ENCODE measurements at places on chromosomes 2 and 18.
A peak's percentile ranks its signal among the peaks of the same experiment; 100 is the strongest.

DNA sequence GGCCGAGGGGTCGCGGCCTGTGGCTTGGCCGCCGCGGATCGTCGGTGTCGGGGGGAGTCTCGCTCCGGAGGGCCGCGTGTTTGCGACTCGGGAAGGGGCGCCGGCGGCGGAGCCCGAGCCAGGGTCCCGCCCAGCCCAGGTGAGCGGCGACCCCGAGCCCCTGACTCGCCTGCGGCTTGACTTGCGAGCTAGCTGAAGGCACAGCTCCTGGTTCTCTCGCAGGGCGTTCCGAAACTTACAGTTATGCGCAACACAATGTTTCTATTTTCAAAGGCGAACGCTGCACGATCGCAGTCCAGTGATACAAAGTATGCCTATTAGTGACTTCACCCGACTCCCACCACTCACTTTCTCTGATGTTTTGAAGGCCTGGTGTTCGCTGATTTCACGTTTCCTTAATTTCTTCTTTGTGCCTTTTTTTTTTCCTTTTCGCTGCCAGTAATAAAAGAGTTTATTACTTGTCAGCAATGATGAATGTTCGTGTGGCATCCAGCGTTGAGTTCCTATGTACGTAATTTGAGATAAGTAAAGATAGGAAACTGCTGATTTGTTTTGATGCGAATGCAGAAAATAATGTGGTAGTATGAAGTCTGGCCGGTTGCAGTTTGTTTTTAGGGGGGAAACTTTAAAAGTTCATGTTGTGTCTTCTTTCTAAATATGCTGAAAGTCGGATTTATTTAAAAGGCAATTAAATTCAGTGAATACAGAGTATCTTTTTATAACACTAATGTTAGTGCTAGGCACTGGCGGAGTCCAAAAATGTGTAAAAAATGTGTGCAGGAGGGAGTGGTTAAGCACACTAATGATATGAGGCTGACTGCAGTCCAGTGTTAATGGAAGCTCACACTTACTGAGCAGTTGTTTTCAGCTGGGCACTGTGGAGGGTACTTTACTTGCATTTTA lies 706 bp downstream of the UBXN2A start:
- peak; percentile 39 for DNase-seq

DNA sequence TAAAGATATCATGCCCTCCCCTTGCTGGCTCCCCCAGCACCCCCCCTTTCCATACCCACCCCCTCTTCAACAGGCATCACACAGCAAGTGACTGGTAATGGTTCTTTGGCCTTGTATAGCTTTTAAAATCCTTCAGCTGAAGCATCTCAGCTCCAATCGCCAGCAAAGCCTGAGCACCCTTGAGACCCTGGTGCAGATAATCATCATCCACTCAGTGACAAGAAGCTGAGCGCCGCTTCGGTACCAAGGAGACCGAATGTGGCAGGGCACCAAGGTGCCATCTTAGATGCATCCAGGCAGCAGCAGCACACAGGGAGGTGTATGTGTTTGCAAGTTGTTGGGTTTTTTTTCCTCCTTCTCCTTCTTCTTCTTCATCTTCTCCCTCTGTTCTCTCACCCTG lies 232.7 kb downstream of the BCL11A start:
- DNase-seq = no peak

DNA sequence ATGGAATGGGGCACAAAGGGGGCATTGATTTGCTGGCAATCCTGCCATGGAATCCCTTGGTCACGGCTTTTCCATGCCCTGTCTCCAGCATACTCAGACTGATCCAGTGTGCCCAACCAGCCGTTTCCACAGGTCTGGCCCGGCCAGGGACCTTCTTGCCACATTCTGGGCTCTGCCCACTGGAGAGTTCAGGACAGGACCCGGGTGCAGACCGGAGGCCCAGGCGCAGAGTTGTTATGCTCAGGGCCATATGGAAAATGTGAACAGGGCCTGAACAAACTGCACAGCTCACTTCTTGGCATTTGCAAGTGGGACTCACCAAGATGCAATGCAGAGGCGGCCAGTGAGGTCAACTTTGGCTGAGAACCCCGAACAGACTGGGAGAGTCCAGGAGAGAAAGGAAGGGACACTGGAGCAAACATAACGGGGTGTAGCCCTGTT lies 15.6 kb upstream of the ASAP2 start:
- peak; percentile 98 for DNase-seq

GRCh38 chr2:128690431-128690830 lies 371.8 kb upstream of the HS6ST1 start:
- DNase-seq = no peak

DNA sequence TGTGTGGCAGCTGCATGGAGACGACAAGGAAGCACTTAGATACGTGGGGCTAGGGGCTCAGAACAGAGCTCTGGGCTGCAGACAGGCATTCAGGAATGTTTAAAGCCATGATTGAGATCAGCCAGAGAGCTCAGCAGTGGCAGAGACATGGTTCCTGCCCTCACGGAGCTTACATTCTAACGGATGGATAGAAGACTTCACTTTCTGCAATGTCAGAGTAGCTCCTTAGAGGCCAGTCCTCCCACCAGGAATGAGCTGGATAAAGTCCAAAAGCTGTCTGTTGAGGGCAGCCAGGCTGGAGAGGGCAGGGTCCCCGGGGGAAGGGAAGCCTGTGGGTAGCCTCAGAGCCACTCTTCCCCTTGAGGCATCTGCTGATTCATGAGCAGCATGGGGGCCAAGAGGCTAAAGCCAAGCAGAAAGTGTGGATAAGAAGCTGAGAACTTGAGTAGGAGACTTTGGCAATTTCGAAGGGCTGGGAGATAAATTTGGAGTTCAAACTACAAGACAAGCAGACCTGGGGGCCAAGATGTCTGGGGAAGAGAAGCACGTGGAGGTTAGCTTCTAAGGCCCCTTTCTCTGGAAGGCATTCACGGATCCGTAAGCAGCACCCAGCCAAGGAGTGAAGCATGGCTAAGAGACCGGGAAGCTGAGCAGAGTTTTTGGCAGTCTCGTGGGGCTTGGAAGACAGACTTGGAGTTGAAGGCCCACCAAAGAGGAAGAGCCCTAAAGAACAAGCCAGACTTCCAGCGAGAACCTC lies 9.7 kb upstream of the CIB4 start:
- no peak for DNase-seq

GRCh38 chr2:50849190-50849589 lies 182.7 kb downstream of the NRXN1 start:
- no peak for DNase-seq

GRCh38 chr2:120345608-120346007 lies 328 bp upstream of the INHBB start:
- no peak for DNase-seq

DNA sequence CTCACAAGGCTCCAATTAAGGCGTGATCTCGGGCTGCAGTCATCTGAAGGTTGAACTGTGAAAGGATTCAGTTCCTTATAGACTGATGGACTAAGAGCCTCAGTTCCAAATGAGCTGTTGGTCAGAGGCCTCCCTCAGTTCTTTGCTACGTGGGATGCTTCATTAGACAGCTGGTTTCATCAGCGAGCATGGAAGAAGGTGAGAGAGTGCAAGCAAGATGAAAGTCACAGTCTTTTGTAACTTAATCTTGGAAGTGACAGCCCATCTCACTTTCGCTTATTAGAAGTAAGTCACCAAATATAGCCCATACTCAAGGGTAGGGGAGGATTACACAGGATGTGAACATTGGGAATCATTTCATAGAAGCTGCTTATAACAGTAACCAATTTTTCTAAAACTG lies 26.8 kb downstream of the PPP1CB start:
- no peak for DNase-seq

DNA sequence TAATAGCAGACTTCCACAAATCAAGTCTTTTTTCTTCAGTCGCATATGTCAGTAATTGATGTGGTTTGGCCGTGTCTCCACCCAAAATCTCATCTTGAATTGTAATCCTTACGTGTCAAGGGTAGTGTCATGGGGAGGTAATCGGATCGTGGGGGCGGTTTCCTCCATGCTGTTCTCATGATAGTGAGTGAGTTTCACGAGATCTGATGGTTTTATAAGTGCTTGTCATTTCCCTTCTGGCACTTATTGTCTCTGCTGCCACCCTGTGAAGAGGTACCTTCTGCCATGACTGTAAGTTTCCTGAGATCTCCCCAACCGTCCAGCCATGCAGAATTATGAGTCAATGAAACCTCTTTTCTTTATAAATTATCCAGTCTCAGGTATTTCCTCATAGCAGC lies 478.8 kb downstream of the PTPRM start:
- DNase-seq = peak; percentile 46

- DNase-seq = no peak
These were observed 15.1 kb downstream of the COBLL1 start for GRCh38 chr2:164826293-164827243.

DNA sequence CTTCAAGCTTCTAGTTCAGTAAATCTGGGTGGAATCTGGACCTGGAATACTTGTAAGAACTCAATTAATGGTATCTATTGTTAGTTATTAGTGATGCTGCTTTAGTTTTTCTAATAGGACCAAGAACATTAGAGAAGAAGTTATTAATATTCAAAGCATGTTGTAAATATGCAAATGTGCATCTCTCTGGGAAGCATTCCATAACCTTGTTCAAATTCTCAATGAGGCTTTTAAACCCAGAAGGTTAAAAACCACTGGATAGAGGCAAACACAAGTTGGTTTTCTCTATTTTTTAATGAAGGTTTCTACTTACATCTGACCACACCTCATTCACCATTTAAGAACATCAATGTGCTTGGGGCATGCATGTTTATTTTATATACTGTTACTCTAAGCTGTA lies 16.1 kb upstream of the ACVR1C start:
- no peak for DNase-seq

DNA sequence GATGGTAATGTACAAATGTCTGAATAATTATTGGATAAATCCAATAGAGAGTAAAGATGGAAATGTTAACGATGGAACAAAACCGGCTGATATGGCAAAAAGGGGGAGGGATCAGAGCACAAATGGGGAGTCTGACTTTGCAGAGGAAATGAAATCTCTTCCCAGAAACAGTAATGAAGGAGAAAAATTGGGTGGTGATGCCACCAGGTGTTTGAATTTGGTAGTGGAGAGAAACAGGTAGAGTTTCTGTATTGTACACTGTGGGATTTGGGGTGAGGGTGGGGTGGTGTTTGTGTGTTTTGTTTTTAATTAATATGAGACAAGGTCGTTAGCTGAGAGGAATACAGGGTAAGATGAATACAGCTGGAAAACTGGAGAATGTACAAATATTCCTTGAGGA lies 20.4 kb upstream of the XDH start:
- peak; percentile 24 for DNase-seq

DNA sequence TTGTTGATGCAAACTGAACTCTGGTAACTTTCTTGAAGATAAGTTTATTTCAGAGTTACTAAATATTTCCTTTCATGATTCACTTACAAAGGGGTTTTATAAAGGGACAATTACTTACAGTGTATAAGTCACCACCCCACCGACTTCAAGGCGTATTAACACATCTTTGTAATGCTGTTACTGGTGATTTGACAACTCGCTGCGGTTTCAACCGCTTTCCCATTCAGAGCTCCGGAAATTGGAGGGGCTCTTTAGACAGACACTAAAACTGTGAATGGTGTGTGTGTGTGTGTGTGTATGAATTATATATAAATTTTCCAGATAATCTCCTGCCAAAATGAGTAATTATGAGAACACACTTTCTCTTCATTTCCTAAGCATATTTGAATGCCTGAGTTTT lies 4.9 kb downstream of the TM4SF20 start:
- DNase-seq = peak; percentile 63

GRCh38 chr2:36670881-36671595 lies 25.5 kb upstream of the VIT start:
- DNase-seq = peak; percentile 67

DNA sequence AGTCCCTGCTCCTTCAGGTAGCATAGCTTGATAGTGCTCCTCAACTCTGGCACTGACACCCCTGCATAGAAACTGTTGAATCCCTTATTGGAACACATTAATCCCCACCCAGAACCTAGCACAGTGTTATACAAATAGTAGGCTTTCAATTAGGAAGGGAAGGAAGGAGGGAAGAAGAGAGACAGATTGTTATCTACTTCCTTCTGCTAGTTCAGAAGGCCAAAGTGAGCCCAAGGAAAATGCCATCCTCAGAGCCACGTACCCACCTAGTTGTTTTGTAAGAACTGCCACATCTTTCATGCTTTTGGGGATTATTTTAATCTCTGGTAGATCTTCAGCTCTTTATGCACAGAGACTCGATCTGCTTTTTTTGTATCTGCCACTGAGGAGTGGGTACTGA lies 75.1 kb downstream of the CLHC1 start:
- no peak for DNase-seq

- no peak for DNase-seq
These were observed 15.7 kb downstream of the PLEKHB2 start for GRCh38 chr2:131120815-131121317.

GRCh38 chr18:493986-494983 lies 6.2 kb downstream of the COLEC12 start:
- DNase-seq = peak; percentile 89

GRCh38 chr18:37383036-37383785 lies 182.4 kb downstream of the CELF4 start:
- DNase-seq = no peak

DNA sequence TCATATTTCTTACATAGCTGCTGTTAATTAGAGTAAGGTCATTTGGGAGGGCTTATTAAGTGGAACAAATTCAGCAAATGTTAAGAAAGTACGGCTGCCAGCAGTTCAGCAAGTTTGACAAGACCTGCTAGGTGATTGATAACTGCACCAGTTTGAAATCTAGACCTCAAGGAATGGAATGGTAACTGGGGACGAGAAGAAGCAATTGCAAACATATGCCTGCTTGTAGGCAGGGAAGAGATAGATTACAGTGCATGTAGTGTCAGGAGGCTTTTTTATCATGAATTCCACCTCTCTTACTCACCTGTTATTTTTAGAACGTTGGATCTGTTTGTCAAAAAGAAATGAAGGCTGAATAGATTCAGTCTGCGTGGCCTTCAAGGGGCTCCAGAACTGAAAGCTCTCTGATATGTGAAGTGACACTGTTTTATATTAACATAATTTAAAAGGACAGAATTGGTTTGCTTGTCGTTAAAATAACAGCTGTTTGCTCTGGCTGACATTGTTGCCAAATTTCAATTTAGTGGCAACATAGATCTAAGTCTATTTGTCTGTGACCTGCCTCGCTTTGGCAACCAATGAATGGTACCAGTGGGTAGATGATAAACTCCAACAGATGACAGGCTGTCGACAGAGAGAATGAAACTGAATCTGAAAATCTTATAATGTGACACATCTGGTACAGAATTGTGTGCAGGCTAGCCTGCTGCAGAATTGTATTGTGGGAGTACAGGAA lies 199.3 kb downstream of the ZNF407 start:
- DNase-seq = peak; percentile 66

DNA sequence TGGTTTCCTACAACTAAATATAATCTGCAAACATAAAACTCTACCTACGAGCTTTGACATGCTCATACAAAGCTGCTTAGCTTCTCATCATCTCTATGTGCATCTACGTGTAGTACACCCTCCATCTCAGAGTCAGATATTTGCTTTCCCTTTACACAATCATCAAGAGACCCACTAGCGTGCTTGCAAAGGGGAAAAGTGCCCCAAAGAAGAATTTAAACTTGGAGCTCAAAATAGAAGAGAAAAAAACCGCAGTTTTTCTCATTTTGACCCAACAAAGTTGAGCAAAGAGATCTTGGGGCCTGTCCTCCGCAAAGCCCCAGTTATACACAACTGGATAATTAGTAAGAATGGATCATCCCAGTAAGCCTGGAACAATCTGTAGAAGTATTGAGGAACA lies 104.1 kb downstream of the PAX3 start:
- no peak for DNase-seq

- peak; percentile 73 for DNase-seq
These were observed 110.7 kb downstream of the SH3RF3 start for GRCh38 chr2:109239720-109240119.

GRCh38 chr2:191246820-191247380 lies 1.7 kb downstream of the MYO1B start:
- no peak for DNase-seq
